ENCODE measurements at places on chromosomes 1 and 21. TPM values are rescaled to one million over a fixed set of nuclear protein-coding genes. Genes with fewer than 3 reads are reported as not detected.

GRCh38 chr1:47970882-47971281, 26.3 kb downstream of the TRABD2B start:
- peaks cover 9% of the 10 kb centered on the region for H3K27me3 ChIP-seq
- H3K36me3 ChIP-seq = no peaks in the 10 kb centered on the region
- no peak for DNase-seq
- no peak overlapping the region for H3K4me3 ChIP-seq

DNA sequence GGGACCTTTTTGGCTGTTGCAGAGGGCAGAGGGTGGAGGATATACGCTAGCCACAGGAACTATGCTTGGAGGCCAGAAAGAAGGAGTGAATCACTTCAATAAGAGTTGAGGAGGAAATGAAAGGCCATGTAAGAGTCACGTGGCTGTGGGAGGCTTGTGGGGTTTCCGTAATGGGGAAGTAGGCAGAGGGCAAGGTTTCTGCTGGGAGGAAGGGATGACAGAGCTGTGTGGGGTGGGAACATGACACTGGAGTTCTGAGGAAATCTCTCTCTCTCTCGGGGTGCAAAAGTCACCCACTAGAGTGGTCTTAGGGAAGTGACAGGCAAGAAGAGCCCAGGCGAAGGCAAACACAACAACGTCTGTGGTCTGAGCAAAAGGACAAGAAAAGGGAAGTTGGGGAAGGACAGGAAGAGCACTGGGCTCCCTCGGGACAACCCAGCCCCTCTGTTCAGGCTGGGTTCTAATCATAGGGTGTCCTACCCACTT, 3.9 kb upstream of the CD1C start:
- peak overlapping the region; percentile 88 for H3K4me3 ChIP-seq
- H3K4me1 ChIP-seq = peaks cover 72% of the 10 kb centered on the region
- H3K36me3 ChIP-seq = peaks cover 10% of the 10 kb centered on the region

DNA sequence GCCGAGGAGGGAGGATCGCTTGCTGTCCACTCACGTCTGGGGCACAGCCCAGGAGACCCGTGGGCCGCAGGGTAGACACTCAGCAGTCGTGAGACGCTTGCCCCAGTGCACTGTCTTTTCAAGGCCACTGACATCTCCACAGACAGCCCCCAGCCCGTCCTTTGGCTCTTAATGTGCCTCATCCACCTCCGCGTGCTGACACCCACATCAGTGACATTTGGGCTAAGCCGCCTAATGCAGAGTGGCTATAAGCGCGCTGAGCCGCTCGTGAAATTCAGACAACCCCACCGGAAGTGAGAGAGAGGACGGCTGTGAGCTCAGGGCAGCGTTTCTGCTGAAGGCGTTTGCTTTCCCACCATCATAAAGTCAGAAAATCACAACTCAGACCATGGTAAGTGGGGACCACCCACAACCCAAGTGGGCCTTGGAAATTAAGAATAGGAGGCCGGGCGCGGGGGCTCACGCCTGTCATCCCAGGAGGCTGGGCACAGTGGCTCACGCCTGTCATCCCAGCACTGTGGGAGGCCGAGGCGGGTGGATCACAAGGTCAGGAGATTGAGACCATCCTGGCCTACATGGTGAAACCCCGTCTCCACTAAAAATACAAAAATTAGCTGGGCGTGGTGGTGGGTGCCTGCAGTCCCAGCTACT, 8.4 kb downstream of the SLC35E2B start:
- peaks cover 29% of the 10 kb centered on the region for H3K36me3 ChIP-seq

Gene ZBTB8A
- 0.11 TPM for total RNA-seq

Gene TIE1
- total RNA-seq = not detected

Gene GSTM3
- total RNA-seq = 0.55 TPM

GRCh38 chr21:29213513-29214385, 83.3 kb downstream of the MAP3K7CL start:
- no peaks in the 10 kb centered on the region for H3K36me3 ChIP-seq
- no peak overlapping the region for H3K4me3 ChIP-seq
- no peaks in the 10 kb centered on the region for H3K27me3 ChIP-seq
- no peak overlapping the region for H3K27ac ChIP-seq

DNA sequence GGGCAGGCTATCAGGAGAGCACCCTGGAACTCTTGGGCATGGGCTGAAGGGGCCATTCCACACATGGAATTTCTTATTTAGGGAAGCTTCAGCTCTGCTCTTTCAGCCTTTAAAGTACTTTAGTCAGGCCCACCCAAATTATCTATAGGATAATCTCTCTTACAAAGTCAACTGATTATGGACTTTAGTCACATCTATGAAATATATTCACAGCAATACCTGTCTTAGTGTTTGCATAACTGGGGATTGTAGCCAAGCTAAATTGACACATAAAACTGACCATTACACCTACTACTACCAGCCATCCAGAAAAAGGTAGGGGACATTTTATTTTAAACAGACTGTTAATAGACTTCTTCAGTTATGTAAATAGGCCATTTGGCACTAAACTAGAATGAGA, 114.9 kb upstream of the VANGL1 start:
- no peak for DNase-seq
- H3K36me3 ChIP-seq = no peaks in the 10 kb centered on the region
- peaks cover 7% of the 10 kb centered on the region for H3K27me3 ChIP-seq
- H3K4me1 ChIP-seq = no peaks in the 10 kb centered on the region
- H3K4me3 ChIP-seq = no peak overlapping the region
